Stimulated activated CD4-positive, alpha-beta T cell treated with anti-CD3 and anti-CD28 coated beads, Interleukin-12 subunit alpha, Interleukin-12 subunit beta, amount 100 ng/mL, for 24 hours (primary cell): ENCODE measurements at places on chromosomes 1 and 21.

DNA sequence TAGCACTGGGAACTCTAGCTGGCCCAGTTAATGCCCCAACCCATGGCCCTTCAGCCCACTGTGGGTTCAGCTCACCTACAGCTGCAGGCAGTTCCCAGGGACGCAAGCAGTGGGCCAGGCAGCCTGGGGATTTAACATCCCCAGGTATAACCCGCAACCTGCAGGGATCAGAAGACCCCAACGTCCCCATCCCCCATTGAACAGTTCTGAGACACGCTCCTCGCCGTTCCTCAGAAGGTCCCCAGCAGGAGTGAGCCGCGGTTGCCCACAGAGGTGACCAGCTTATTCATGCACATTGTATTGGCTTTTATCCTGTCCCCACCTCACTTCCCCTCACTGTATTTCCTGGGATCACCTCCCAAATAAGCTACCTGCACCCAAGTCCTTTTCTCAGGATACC is 5.0 kb upstream of the MATN1 start:
- no peak for DNase-seq

DNA sequence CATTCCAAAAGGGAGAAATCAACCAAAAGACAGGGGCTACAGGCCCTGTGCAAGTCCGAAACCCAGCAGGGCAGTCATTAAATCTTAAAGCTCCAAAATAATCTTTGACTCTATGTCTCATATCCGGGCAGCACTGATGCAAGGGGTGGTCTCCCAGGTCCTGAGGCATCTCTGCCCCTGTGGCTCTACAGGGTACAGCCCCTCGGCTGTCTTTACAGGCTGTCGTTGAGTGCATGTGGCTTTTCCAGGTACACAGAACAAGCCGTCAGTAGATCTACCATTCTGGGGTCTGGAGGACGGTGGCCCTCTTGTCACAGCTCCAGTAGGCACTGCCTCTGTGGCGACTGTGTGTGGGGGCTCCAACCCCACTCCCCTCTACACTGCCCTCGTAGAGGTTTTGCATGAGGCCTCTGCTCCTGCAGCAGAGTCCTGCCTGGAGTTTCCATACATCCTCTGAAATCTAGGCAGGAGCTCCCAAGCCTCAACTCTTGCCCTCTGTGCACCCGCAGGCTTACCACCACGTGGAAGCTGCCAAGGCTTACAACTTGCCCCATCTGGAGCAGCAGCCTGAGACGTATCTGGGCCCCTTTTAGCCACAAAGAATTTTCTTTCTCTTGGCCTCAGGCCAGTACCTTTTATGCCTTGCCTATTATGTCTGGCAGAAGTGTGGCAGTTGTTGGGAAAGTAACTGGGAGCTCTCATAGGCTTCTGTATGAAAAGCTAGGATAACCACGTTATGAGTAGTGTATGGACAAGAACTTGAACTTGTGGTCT is 52.5 kb downstream of the POU2F1 start:
- DNase-seq, result no peak

GRCh38 chr1:1098681-1099421 is 17.0 kb downstream of the C1orf159 start:
- no peak for DNase-seq

GRCh38 chr1:81010126-81010525 is 790.6 kb upstream of the ADGRL2 start:
- DNase-seq, result no peak

- DNase-seq, result no peak
These were observed 128.6 kb downstream of the PRDM2 start for GRCh38 chr1:13828454-13829151.

DNA sequence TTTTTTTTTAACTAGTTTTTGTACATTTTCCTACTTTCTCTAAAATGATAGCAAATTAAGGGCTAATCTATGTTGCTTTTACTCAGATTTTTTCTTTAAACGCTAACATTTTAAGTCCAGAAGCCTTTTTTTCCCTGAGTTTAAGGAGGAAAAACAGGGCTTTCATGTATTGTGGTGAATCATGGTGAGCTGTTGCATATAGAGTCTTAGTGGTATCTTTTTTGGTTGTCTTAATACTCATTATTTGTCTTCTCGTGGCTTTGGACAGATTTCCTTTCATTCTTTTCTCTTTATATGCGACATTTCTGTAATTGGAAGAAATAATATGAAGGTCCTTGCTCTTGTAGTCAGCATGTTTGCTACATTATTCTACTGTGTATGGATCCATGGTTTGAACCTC is 1015.6 kb downstream of the PLA2G4A start:
- DNase-seq, result no peak

GRCh38 chr1:64327119-64327518 is 123.7 kb downstream of the UBE2U start:
- DNase-seq, result no peak

- DNase-seq, result no peak
These were observed 4.7 kb upstream of the SLC45A1 start for GRCh38 chr1:8313231-8313630.

- DNase-seq, result no peak
These were observed 9.8 kb downstream of the DNAJC6 start for GRCh38 chr1:65319141-65319540.

- DNase-seq, result no peak
These were observed 145.7 kb upstream of the TMEM51 start for GRCh38 chr1:15007842-15008241.

- DNase-seq, result no peak
These were observed 73.8 kb upstream of the VAV3 start for GRCh38 chr1:108038653-108039236.

GRCh38 chr1:175152006-175152652 is 40.4 kb downstream of the KIAA0040 start:
- DNase-seq, result peak; percentile 59

DNA sequence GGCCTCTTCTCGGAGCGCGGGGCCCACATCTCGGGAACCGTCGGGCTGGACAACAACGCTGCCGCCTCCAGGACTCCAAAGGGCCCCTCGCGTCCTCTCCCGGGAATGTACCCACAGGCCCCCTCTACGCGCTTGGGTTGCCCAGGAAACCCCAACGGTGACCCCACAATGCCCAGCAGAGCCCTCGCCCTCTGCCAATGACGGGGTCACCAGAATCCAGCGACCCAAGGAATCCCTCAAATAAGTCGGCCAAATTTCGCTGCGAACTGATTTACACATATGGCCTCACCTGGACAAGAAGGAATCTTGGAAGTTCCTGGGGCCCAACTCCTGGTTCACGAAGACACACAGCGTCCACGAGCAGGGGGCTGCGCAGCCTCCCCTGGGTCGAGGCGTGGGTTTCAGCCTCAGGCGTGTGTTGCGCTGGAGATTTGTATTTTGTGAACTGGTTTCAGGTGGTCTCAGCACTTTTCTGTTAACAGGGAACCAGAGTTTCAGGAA is 78.1 kb downstream of the DESI2 start:
- DNase-seq, result no peak

GRCh38 chr1:12185918-12186678 is 19.3 kb downstream of the TNFRSF1B start:
- no peak for DNase-seq

GRCh38 chr21:39913706-39914305 is 46.6 kb downstream of the PCP4 start:
- DNase-seq, result no peak

- no peak for DNase-seq
These were observed 321.9 kb downstream of the SETD4 start for GRCh38 chr21:35738347-35738961.

GRCh38 chr1:214857716-214858115 is 224.8 kb upstream of the KCNK2 start:
- DNase-seq, result no peak

DNA sequence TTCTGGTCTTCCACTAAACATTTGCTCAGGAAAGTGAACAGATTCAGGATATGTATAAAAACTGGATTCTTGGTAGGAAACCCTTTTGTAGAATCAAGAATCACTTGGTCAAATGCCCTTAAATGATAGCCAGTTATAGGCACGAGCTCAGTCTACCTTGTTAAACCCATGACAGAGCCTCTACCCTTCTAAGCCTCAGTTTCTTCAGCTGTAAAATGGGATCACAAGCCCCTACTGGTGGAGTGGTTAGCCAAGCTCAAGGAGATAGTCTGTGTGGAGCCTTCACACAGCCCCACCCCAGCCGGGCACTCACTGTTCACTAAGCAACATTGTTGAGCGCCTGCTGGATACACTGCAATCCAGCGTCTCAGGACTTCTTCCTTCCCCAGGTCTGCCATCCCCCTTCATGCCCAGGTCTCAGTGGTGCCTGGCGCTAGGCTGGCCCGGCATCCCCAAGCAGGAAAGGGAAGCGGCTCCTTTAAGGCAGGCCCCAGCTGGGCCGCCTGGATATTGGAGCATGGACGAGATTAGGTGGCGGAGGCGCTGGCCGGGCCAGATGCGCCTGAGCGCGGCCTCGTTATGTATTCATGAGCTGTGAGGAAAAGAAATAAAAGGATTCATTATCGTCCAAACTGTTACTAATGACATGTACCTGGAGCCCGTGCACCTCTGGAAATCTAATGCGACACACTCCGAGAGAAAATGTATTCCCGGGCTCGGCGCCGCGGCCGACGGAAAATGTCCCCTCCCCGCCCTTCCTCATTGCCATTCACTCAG is 75.6 kb downstream of the TAS1R2 start:
- no peak for DNase-seq

- DNase-seq, result no peak
These were observed 53.2 kb downstream of the NCAM2 start for GRCh38 chr21:21051109-21052055.

- DNase-seq, result no peak
These were observed 20.7 kb upstream of the SLC45A1 start for GRCh38 chr1:8297245-8297644.

DNA sequence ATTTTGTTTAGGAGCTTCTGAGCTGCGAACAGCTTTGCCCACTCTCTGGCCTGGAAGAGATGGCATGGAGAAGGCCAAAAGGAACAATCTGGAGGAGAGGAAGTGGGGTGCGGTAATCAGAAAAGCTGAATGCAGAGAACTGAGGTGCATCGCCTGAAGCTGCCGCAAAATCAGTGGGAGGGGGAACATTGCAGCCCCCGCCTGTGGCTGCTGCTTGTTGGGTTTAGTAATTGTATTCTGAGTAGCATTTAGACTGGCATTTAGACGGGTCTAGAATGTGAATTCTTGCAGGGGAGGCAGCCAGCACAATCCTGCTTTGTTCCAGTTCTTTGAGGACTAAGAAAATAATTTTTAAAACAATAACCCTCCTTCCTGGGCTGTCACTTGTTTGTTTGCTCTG is 25.4 kb downstream of the NFASC start:
- no peak for DNase-seq

DNA sequence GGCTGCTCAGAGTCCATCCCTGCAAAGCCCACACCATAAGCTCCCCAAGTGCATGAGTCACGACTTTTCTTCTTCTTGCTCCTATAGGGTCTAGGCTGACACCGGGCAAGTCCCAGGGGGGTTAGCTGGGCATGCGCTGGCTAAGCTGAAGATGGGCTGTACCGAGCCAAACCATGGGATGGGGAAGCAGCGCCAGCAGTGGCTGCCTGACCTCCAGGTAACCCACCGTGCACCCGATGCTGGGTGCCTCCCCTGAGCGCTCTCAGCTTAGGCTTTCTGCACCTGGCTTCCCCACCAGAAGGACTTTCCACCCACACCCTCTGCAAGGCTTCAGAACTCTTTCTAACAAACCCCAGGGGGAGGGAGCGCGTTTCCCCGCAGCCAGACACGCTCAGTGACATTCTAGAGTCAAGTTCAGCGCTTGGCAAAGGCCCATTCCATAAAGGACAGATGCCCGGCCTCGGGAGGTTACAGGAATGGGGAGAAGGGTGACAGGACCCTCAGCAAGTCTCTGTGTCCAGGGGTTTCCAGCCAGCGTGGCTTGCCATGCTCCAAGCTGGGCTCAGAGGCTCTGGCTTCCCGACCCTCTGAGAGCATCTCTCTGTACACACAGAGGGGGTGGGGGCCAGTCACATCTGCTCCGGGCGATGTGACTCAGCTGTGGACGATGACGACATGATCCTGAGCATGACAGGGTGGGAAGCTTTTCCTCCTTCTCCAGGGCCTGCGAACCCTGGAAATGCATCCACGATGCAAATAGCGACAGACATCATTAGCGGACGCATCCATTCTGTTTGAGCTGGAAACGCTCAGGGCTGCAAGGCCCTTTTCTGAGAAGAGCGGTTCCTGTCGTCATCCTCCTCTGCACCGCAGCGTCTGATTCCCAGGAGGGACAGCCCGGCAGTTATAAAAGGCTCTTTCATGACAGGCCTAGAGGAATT is 107.8 kb downstream of the SIK1 start:
- no peak for DNase-seq

DNA sequence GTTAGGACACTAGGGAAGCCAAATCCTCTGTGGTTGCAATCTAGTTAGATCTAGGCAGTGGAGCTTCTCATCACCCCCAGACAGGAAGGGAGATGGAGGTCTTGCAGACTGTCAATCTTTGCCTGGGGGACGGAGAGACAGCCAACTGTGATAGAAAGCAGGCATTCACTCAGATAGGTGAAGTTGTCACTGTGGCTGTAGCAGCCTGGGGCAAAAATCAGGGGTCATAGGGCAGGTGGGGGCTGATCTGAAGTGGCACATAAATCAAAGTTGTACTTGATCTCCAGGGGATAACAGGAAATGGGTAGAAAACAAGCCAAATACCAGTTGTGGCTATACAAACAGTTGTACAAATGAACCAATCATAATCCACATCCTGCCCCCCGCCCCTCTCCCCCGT is 620.9 kb upstream of the USP24 start:
- no peak for DNase-seq
